ENCODE measurements at places on chromosomes 1 and 21.

- DNase-seq: no peak
Measured at GRCh38 chr1:19938472-19938871, 15.1 kb upstream of the PLA2G2E start.

DNA sequence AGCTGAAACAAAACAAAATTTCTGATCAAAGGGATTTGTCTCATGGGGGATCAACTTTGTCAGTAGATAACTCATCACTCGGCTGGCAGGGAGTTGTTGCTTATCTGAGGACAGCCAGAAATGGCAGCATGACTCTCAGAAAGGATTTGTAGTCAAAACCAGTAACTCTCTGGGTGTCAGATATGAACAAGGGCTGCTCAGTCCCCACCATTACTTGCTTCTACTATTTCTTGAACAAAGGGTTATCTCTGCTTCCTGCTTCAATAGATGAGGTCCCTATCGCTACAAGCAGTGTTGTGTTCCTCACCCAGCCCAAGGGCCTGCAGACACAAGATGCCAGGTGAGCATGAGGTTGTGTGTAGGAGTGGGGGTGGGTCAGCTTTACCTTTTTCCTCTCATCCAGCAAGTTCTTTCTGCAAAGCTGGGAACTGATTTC lies 116.2 kb downstream of the PTBP2 start:
- DNase-seq: no peak

GRCh38 chr1:11130406-11130805 lies 30.7 kb upstream of the EXOSC10 start:
- DNase-seq: no peak

GRCh38 chr1:213669964-213670691 lies 317.6 kb upstream of the PROX1 start:
- no peak for DNase-seq
